MG63 (cell line): ENCODE measurements at places on chromosomes 13 and 19. TPM values are rescaled to one million over a fixed set of nuclear protein-coding genes. Genes with fewer than 3 reads are reported as not detected.

GRCh38 chr19:35044317-35045117 lies 3.0 kb downstream of the HPN start:
- peak; percentile 44 for DNase-seq

DNA sequence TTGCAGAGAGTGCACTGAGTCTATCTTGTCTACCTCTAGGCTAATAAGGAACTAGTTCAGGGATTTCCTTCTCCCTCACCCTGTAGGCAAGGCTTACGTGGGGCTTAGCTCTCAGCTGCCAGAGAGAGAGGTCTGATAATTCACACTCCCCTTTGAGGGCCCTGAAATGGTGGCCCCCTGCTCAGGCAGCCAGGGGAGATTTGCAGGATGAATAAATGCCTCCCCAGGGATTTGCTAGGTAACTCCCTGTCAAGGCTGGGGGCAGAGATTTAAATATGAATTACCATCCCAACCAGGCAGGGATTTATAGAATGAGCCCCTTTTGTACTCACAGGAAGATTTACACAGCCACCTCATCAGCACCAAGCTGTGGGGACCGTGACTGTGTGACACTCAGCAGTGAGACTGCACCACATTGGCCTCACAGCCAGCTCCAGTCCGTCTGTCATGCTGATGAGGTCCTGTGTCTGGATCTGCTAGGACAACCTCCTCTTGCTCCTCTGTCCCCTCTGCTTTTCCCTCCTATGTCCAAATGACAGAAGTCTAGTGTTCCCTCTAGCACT lies 73.4 kb downstream of the CBY2 start:
- DNase-seq = no peak

GRCh38 chr13:79404361-79404760 lies 1.7 kb downstream of the RBM26 start:
- DNase-seq = no peak

DNA sequence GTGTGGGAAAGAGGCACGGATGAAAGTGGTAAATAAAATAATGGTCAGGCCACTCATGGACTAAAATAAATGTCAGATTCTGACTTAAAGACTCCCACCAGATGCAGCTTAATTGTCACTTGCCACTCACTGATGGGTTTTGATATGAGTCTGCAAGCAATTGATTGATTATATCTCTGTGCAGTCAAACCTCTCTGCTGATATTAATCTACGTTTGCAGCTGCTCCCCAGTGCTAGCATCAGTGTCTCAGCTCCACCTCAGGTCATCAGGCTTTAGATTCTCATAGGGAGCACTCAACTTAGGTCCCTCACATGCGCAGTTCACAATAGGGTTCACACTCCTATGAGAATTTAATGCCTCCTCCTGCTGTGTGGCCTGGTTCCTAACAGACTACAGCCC lies 195.3 kb downstream of the B3GLCT start:
- DNase-seq = no peak

- DNase-seq = no peak
These were observed 93.3 kb downstream of the OLFM4 start for GRCh38 chr13:53121919-53122318.

DNA sequence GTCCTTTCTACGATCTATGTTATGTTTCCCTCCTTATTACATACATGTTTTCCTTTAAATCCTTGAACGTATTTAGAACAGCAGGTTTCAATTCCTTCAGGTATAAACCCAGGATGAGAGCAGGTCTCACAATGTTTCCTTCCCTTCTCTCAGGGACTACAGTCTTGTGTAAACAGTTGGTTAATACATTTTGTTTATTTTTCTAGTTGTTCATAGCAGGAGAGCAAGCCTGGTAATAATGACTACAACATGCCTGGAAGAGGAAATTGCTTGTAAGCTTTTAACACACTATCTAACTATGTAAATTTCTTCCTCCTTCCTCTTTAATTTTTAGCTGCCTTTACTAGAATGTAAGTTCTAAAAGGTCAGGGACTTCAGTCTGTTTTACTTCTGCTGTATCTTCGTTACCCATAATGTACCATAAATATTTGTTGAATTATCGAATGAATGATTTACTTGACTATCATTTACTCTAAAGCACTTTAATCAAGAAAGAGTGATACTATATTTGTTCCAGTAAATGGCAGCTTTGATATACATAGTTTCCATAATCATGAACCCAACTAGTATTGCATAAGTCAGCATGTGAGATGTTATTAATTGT lies 28.9 kb upstream of the TNFRSF19 start:
- DNase-seq = no peak

- DNase-seq = peak; percentile 14
These were observed 27.7 kb downstream of the TUBA3C start for GRCh38 chr13:19153782-19154450.

GRCh38 chr19:47716270-47716937 lies 3.2 kb downstream of the EHD2 start:
- no peak for DNase-seq

DNA sequence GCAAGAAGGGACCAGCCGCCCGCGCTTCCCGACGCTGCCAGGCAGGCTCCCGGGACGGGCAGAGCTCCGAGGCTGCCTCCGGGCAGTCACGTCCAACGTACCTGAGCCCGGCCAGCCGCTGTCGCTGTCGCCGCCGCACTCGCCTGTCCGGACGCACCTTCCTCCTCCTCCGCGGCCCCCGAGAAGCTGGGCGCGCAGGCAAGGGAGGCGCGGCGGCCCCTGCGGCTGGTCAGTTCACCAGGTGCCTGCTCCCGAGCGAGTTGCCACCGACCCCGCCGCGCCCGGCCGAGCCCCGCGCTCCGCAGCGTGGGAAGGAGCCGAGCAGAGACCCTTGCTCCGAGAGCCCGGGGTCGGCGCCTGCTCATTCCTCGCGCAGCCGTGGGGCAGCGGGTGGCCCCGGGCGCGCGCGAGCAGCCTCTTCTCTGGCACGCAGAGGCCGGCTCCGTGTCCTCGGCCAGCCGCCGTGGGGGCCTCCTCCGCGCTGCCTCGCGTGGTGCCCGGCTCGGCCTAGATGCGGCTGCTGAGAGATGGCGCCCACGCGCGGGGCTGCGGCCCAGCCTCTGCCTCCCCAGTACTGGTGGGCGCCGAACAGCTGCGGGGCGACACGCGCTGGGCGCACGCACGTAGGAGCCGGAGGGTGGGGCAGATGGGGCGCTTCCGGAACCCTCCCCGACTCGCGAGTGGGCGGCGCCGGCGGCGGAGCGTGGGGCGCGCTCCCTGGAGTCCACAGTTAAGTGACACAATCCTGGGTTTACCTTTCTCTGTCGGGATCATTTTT lies 419.4 kb downstream of the UQCRFS1 start:
- DNase-seq = no peak

DNA sequence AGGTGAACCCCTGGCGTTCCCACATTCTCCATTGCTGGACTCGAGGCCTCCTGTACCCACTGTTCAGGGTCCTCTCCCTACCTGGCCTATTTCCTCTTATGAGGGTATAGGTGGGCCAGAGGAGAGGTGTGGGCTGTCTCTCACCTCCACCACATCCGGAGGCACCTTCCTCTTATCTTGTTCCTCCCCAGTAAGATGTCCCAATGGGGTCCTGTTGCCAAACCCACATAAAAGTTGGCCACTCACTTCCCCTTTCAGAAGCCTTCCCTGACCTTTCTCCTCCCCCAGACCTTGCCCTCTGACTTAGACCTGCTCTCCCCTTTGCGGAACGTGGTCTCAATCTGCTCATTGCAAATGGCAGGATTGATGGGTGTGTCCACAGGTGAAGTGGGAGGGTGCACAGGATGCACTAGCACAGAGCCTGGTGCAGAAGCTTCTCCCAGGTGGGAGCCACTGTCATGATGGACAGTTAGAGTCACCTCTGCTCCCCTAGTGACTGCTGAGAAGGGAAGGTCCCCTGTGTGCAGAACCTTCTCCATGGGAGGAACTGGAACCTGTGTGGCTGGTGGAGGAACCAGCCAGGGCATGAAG lies 1.3 kb downstream of the CYP4F3 start:
- DNase-seq = no peak

GRCh38 chr13:42035905-42036521 lies 12.4 kb upstream of the DGKH start:
- no peak for DNase-seq

GRCh38 chr13:75579529-75579928 lies 29.9 kb downstream of the UCHL3 start:
- no peak for DNase-seq

DNA sequence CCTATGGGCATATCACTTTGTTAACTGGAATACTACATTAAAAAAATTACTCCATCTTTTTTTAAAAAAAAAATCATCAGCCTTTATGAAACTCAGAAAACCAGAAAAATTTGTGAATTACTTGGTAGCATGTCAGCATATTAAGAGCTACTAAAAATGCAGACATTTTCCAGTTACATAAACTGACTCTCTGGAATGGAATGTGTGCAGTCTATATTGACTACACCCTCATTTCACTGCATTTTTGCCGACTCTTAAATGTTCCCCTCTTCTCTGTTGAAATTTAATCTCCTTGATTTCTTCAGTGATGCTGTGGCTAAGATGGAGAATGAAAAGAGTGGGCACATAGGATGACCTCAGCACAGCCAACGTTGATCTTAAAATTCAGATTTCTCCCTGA lies 393.8 kb downstream of the ITGBL1 start:
- no peak for DNase-seq

DNA sequence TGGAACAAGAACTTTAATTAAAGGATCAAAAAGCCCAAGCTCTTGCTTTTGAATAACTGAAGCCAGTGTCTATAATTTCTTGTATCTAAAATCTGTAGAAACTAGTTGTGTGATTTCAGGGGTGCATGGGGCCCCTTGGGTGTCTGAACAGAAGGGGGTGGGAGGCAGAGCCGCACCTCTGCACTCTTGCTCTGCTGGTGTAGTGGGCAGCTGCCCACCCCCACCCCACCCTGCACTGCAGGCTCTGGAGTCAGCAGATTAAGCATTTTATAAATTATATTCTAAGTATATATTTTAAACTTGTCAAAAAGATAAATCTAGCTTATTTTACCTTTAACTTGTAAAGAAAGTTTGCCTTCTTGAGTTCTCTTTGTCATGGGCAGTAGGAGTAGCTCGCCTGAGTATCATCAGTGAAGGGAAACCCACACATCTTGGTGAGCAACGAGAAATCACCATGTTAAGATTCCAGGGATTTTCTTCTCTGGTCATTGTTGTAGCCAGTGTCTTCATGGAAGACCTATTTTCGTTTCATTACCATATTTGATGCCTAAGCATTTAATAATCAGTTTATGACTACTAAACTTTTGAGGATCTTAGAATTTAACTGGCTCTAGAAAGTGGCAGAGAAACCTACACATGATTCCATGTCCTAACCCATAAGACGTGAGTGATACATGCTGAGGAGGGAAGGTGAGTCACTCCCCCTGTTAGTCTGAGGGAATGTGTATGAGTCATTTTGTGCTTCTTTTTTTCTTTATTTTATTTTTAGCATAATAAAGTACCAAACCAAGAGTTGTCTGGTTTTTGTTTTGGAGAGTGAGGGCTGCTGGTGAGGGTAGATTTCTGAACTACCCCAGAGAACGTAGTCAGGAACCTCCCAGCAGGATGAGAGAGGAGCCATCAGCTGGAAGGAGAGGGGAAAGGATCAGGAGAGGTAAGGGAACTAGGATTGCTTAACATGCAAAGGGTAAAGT lies 7.7 kb downstream of the UBE2L5 start:
- peak; percentile 74 for DNase-seq

- DNase-seq = no peak
These were observed 20.1 kb downstream of the SH3GL1 start for GRCh38 chr19:4380254-4380727.

DNA sequence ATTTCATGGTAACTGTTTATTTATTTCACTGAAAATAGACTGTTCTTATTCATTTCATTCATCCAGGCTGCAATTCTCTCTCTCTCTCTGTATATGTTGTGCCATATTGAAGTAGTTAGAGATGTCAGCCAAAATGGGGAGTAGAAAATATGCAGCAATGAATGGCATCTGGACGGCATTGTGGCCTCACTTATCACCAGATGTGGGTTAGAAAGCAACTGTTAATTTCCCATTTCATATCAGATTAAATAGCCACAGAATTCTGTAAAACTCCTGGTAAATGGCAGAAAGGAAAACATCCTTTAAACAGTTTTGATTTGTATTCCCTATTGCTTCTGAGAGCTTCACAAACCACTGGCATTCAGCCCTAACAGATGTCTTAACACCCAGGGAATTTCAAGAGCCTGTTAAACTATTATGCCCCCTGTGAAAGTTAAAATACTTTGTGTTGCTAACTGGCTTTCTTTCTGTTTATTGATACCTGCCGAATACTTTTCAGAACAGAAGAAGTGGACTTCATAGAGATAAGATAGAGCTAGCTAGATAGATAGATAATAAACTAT lies 1763.3 kb upstream of the MIR17HG start:
- DNase-seq = no peak

GRCh38 chr13:98664924-98665637 lies 87.4 kb downstream of the SLC15A1 start:
- no peak for DNase-seq

GRCh38 chr13:71577127-71577526 lies 289.9 kb downstream of the DACH1 start:
- DNase-seq = no peak

DNA sequence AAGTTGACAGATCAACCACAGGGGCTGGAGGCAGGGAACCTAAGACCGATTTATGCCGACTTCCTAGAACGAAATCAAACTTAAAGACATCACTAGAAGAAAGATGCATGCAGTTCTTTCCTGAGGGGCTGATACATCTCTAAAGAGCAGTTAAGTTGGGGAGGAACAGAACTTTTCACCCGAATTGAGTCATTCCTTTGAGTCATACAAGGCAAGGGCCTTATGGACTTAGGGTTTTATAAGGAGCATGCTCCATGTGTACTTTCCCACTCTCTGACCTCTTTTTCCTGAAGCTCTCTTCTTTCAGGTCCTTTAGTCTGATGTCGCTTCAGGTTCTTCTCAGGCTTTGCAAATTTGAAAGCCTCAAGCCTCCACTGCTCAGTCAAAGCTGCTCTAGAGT lies 7.9 kb upstream of the FBXL3 start:
- no peak for DNase-seq

Gene C19orf33
- not detected in 2 replicates for total RNA-seq

Gene SERTAD3
- total RNA-seq = 15.9 and 38.3 TPM in 2 replicates

Gene UBE2L5
- not detected in 2 replicates for total RNA-seq

Gene KCNN1
- total RNA-seq = not detected in 2 replicates

Gene PGLYRP2
- not detected in 2 replicates for total RNA-seq

Gene ZNF541
- total RNA-seq = 0.36 and 0.69 TPM in 2 replicates

Gene LRRC25
- total RNA-seq = not detected in 2 replicates
